Breast epithelium (tissue), 4 donors: ENCODE measurements at places on chromosomes 3 and 15. TPM values are rescaled to one million over a fixed set of nuclear protein-coding genes. Genes with fewer than 3 reads are reported as not detected.

- H3K27me3 ChIP-seq = no peaks in the 10 kb centered on the region
- no peak overlapping the region for H3K27ac ChIP-seq
- no peak overlapping the region for H3K4me3 ChIP-seq
These were observed 38.1 kb downstream of the SLCO2A1 start for GRCh38 chr3:133991637-133992036.

GRCh38 chr3:60240492-60240891, 1010.8 kb downstream of the FHIT start:
- no peak overlapping the region for H3K4me3 ChIP-seq
- H3K27ac ChIP-seq = no peak overlapping the region
- H3K4me1 ChIP-seq = no peaks in the 10 kb centered on the region
- no peak for DNase-seq
- no peaks in the 10 kb centered on the region for H3K27me3 ChIP-seq

DNA sequence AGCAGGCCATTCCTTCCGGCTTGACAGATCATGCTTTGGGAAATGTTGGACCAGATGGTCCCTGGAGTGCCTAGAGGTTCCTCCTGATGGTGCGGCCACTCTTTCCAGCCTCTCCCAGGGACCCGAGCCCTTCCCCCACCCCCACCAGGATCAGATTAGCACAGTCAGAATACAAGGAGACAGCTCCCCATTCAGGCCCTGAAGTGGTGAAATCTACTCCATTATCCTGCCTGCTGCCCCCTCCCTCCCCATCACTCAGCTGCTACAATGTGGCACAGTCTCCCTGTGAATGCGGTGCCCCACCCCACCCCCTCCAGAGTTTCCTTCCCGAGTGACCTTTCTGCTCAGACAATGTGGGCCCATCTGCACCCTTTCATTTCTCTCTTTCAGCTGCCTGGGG, 29.4 kb downstream of the RNU5B-1 start:
- H3K27me3 ChIP-seq = no peaks in the 10 kb centered on the region
- H3K27ac ChIP-seq = no peak overlapping the region

DNA sequence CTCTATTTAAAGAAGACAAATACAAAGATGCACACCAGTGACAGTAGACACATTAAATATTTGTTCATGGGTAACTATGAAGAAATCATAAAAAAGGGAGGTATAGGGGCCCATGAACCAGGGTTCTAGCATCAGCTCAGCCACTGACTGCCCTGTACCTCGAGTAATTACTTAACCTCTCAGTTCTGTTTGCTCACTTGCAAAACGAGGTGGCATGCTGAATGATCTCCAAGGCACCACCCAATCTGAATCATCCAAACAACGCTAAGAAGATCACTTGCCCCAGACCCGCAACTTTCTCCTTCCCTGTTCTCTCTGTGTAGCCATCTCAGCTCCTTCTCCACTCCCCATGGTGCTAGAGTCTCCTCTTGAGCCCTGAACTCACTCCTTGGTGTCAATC, 374.7 kb downstream of the VPS13C start:
- no peaks in the 10 kb centered on the region for H3K4me1 ChIP-seq
- no peak for DNase-seq
- H3K27ac ChIP-seq = no peak overlapping the region
- no peaks in the 10 kb centered on the region for H3K36me3 ChIP-seq

The SLC35G2 gene
- total RNA-seq = 9.3 TPM
